ENCODE measurements at places on chromosomes 4 and X.

- no peak for DNase-seq
These were observed 44.4 kb downstream of the TSC22D3 start for GRCh38 chrX:107730991-107731766.

DNA sequence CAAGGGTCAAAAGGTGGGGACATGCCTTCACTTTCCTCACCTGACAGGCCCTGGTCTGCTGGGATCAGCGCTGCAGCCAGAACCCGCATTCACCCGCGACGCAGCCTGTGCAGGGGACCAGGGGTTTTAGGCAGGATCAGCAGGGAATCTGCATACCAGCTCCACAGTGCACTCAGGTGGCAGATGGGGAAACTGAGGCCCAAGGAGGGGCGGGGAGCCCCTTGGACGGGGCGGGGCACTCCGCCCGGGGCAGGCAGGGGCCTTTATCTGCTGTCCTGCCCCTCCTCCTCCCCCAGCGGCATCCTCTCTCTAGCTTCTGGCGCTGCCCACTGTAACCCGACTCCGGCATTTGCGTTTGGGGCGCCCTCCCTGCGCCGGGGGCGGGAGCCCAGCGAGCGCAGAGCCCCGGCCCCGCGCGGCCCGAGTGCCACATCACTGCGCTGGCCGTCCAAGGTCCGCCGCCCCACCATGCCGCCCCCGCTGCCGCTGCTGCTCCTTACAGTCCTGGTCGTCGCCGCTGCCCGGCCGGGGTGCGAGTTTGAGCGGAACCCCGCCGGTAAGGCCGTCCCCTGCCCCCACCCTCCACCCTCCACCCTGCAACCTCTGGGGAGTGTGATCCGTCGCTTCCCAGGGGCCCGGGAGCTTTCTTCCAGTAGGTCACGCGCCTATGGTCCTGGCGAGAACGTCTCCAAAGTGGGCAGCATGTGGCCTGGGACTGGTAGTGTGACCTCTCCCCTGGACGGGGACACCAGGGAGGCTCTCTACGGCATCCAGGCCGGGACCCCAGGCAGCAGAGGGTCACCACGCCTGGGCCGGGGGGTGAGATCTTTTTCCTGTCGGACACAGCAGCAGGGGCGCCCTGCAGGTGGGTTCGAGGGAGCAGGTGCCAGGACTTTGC lies at the start of gene CPZ:
TSS of gene CPZ (plus strand) at position 400 of the 898 bp plus-strand sequence. CDS start at position 469, 69 bp downstream.
- peak; percentile 88 for DNase-seq

DNA sequence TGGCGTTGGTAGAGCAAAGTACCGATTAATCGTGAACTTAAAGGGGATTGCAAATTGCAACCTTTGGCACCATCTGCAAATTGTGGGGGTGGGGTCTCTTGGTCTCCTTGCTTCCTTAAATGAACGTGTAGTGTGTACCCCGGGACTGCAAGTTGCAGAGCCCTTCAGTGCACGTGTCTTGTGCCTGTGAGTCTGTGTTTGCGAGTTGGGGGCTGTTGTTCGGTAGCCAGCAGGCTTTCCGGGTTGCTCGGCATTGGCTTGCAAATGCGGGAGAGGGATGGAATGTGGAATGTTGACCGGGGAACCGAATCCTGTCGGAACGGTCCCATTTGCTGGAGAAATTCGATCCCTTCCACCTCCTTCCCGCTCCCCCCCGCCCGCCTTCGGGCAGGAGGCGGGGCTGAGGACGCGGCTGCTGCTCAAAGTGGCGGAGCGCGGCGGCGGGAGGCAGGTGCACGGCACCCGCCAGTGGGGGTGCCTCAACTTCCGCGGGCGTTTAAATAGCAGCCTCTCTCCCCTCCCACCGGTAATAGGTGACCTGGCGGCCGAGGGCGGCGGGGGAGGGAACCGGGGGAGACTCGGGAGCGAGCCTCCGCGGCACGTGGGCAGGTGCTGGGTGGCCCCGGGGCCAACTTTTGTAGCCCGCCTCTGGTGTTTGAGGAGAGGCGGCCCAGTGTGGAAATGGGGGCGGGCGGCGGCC lies 1.5 kb downstream of the JADE1 start:
- peak; percentile 82 for DNase-seq

GRCh38 chr4:118964891-118965411 lies 76.3 kb downstream of the SYNPO2 start:
- DNase-seq, result peak; percentile 41

DNA sequence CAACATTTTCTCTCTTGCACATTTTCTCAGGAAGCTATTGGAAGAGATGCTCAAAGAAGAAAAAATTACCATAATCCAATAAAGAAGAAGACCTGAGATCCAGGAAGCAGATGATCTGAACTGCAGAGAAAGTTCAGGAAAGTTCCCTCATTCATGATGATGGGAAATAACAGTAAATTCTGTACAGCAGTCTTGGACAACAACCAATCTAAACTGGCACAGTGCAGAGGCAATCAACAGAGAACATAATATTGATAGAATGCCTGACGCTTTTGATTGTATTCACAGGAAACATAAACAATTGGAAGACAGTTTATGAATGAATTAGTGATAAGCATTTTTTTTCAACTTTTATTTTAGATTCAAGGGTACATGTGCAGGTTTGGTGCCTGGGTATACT lies 428.9 kb downstream of the KCTD8 start:
- no peak for DNase-seq

- DNase-seq, result no peak
These were observed 62.7 kb upstream of the DAPP1 start for GRCh38 chr4:99753931-99754330.

GRCh38 chr4:3213106-3213425 lies 35.9 kb upstream of the MSANTD1 start:
- peak; percentile 8 for DNase-seq

- no peak for DNase-seq
These were observed 19.6 kb downstream of the CLCN4 start for GRCh38 chrX:10176121-10177003.

- DNase-seq, result no peak
These were observed 193.3 kb downstream of the ANKRD50 start for GRCh38 chr4:124519196-124519595.

DNA sequence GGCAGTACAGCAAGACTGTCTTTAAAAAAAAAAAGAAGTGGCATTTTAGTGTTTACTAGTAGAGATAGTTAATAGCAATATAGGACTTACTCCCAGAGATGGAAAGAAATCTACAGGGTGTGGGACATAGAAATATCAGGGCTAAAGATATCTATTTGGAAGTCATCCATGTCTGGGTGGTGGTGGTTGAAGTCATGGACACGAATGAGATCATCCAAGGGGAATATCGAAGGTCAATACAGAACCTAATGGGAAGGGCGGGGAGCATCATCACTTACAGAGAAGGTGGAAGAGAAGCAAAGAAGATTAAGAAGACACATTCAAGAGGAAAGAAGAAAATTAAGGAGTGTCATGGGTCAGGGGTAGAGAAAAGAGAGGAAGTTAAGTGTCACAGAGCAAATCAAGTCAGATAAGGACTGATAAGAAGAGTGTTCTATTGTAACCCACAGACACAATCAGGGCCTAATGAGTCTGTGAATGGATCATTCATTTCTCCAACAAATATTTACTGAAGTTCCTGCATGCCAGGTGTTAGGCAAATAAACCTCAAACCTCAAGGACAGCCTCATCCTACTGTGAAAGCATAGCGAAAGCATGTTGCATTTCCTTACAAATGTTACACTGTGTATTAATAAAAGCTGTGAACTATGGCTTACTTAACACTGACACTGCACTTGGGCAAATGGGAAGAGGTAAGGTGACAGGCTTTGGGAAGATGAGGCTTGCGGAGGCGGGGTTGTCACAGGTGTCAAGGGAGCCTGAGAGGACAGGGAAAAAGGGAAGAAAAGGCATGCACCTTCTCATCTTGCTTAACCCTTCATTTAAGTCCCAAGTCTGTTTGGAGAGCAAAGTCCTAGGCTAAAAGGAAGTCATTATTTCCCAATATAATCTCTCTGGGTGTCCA lies 65.3 kb downstream of the ELOVL6 start:
- no peak for DNase-seq

DNA sequence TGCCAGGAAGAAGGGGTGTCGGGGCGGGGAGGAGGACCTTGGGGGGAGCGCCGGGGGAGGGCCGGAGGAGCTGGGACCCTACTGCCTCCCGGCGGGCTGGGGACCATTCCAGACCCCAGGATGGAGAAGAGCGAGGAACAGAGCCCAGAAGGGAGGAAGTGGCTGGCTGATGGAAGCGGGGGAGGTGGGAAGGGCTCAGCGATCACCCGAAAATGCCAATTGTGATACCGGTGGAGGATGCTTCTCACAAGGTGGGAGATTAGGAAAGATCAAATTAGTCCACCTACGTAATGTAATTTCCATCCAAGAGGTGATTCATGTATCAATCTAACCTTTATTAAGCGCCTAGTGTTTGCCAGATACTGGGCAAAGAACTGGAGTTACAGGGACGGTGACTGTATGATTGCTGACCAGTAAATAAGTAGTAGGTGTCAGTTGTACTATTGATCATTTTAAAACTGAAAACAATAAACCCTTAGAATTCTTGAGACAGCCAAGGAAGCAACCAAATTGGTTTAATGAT lies 452 bp upstream of the RAI2 start:
- no peak for DNase-seq

GRCh38 chrX:18995221-18995620 lies 11.3 kb upstream of the PHKA2 start:
- DNase-seq, result no peak

DNA sequence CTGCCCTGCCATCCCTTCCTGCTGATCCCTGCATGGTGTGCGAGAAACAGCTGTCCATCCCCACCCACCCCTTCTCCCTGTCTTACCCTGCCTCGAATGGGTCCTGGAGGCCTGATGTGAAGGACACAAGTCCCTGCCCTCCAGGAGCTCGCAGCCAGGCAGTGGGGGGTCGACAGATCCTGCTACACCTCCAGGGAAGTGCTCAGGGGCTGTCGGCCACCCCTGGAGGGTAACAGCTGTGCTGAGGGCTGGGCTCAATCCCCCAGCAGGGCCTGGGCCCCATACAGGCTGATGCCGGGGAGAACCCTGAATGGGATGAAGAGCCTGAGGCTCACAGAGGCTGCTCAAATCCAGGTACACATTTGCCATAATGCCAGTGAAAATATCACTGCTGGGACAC lies 17.6 kb downstream of the HMX1 start:
- no peak for DNase-seq

DNA sequence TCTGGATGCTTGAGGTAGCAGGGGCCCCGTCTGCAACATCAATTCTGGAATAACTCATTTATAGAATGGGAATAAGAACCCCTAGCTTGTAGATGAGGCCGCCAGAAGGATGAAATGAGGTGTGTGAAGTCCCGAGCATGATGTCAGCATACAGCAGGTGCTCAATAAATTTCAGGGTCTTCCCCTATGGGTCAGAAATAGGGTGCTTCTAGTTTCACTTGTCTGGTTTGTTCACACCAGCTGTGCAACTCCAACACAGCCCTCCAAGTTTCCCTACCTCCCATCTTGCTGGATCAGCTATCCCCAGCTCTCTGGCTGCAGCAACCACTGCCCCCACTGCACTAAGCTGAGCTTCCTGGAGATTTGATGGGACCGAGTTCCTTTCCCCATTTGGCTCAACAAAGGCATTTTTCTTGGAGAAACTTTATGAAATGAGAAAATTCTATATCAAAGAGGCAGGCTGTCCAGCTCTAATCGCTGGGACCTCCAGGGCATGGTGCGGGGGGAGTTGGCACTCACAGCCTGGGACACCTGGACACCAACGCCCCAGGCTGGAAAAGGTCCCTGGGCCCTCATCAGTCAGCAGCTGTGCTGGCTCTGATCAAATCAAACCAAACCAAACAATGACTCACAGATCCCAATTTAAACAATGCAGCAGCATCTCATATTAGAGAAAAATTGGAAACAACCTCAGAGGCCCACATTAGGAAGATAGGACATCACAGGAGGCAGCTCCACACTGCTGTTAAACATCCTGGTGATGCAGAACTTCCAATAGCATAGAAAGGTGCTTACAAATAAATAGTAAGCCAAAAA lies 13.3 kb downstream of the SLC2A9 start:
- DNase-seq, result peak; percentile 21

DNA sequence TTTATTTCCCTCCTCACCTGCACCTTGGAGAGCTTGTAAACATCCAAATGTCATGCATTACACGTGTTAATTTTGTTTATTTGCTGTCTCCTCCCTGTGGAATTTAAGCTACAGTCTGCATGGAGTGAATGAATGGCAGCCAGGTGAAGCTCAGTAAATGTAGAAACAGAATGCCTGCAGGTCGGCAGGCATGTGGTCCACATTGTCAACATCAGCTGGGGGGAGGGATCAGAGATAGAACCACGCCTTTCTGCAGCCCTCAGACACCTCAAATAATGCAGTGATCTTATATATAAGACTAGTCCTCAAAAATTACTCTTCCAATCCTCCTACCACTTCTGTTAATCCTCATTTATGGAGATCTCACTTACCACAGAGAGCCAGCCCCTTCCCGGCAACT lies 131.2 kb upstream of the KIT start:
- DNase-seq, result no peak

GRCh38 chr4:89567936-89568335 lies 260.3 kb upstream of the GPRIN3 start:
- DNase-seq, result no peak

DNA sequence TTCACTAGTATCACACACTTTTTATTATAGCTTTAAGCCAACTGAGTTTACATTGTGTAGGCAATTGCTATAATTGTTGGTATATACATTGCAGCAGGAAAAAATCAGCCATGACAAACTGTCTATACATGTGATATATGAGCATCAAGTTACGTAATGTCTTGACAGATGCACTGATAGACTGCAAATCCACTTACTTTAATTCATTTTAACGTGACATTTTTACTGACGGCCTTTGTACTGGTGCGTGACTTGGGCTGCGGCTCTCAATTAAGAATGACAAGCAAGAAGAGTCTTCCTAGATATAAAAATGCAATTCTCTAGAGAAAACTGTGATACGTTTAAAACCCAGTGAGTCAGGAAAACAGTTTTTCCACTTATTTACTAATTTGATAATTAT lies 143.8 kb downstream of the ACTRT1 start:
- DNase-seq, result no peak

GRCh38 chr4:151540728-151541388 lies 131.9 kb downstream of the FHIP1A start:
- no peak for DNase-seq

DNA sequence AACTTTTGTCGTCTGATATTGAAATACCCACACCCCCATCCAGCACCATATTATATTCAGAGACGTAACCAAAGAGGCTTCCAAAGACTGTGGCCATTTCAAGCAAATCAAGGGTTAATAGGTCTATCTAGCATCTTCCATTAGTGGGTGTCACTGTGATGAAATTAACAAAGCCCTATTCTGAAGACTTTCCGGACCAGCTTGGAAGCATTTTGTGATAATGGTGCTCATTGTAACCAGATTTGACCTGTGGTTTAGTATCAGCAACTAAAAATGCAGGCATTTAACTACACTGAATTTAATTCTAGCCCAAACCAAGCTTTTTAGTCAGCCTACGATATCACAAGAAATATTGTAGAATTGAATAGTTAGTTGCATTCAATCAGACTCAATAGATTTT lies 309.7 kb upstream of the TENM3 start:
- no peak for DNase-seq
